ENCODE measurements at places on chromosomes 7 and 10.
A peak's percentile ranks its signal among the peaks of the same experiment; 100 is the strongest.

DNA sequence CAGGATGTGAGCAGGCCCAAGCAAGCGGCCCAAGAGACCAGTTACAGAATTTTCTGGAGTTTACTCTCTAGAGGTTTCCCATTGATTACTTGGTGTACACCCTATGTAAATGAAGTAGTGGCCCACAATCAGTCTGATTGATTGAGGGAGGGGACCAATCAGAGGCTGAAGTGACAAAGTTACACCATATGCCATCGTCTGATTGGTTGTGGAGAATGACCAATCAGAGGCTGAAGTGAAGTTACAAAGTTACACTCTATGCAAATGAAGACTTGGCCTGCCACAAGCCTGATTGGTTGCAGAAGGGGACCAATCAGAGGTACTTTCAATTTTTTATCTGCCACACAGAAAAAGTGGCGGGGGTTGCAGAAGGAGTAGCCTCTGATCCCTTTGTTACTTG is 83.7 kb downstream of the KIF20B start:
- DNase-seq, result no peak

DNA sequence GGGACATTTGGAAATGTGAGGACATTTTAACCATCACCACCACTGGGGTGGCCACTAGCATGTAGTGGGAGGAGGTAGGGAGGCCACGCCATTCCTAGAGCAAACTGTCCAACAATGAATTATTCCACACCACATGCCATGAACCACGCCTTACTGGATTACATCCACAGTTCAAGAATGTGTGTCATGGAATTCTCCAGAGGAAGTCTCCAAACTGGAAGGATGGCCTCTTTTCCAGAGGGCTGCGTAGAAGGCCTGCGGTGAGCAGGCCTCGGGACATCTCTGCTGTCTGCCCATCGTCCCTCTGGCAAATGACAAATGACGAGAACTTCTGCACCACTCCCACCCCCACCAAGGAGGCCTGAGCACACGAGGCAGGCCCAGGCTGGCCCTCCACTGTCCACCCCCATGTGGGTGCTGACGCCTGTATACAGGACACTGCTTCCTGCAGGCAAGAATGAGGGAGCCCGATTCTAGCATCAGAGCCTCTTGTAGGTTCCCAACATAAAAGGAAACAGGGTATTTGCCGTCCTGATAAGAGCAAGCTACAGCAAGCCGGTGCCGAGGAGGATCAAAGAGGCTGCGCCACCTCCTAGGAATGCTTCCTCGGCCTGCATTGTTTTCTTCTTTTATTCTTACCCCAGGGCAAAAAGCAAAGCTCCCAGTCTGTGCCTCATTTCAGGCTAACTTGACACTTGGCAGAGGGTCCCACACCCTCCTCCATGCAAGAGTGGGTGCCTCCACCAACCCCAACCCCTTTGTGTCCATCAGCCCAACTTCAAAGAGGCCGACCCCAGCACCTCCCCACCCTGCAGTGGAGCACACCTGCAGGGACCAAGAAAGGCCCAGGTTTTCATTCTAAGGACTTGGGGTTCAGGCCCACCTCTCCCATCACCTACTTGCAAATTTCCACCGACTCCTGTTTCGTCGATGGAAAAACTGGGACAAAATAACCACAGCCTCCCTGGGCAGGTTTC is 23.9 kb downstream of the TNS3 start:
- DNase-seq, result peak; percentile 58

GRCh38 chr7:142094861-142095260 is 16.7 kb upstream of the MGAM2 start:
- no peak for DNase-seq

GRCh38 chr7:37285706-37286453 is 162.8 kb downstream of the ELMO1 start:
- no peak for DNase-seq

DNA sequence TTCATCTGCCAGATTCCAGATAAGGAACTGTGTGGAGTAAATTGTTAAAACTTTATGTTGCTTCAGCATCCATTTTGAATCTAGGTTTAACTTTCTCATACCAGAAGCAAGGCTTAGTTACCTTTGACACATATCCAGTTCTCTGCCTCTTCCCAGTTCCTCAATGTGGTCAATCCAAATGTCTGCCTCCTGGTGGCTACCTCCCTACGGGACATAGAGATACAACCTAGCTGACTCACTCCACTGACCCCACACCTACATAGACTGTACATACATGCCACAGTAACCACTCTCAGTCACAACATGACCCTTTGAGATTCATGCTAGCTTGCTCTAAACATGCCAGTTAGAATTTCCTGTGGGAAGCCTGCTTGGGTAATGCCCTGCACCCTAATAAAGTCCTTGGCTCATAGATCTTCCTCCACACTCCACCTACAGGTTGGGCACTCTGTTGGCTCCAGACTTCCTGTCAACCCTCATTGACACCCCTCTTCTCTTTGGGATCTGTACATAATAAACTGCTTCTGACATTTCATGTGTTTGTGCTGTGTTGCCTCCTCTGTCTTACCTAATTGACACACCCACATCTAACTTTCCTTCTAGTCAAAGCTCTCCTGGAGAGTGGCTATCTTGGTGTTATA is 278.1 kb downstream of the HTR7 start:
- no peak for DNase-seq

DNA sequence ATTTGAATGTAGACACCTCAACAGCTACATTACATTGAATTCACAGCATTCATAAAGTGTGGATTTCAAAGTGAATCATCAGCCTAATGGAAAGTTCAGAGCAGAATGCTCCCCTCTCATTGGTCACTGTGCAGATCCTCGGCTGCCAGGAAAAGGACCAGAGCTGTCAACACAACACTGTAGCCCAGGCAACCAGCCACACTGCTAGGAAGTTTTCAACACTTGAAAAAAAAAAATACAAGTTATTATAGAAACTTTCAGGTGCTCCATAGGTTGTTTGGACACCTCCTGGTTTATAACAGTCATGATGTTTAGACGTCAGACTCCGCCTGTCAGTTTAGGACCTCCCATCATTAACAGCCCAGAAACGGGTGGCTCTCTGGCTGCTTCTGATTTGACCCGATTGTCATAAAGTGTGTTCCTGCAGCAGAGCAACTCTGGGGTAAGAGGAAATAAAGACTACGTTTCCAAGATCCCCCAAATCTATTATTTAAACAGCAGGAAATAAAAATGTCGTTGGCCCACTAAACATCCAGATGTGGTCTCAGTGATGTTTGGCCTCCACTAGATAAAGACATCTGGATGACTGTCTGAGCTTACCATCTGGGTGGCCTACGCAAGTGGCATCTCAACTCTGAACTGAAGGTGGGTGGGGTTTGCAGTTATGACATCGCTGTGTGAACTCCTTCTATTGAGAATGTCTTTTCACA is 117.4 kb downstream of the CABCOCO1 start:
- no peak for DNase-seq

DNA sequence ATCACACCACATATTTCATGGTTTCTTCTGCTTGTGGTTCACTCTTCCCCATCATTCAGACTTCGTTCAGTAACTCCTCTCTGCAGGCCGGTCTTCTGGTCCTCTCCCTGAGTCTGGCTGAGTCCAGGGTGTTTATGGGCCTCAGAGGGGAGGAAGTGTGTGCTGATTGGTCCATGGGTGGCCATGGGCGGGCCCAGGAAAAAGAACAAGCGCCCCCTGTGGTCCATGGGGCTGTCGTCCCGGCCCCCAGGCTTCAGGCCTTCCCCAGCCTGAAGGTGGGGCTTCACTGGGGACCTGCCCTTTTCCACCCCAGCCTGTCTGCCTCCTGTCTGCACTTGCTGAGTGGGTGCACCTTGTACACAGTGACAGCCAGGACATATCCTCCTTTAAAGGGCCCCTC is 123.7 kb downstream of the VIPR2 start:
- DNase-seq, result no peak

- DNase-seq, result peak; percentile 74
These were observed 47.6 kb downstream of the ADCYAP1R1 start for GRCh38 chr7:31099451-31100444.

DNA sequence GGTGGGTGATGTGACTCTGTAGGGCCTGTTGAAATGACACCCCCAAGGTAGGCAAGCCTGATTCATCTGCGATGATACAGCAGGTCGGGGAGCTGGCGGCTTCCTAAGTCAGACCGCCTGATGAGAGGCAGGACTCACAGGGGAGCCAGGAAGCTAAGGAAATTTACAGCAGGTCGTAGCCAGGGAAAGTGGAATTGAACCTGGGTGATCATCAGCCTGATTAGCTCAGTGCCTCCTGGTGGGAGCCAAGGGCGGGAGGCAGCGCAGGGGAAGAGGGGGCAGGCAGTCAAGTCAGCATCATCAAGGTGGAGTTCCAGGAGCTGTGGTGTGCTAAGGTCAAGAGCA is 18.5 kb upstream of the TRIM56 start:
- no peak for DNase-seq

All from lower leg skin (tissue), 4 donors.